Activated CD4-positive, alpha-beta memory T cell treated with anti-CD3 and anti-CD28 coated beads, Interleukin-2, amount 10 ng/mL, durations not matched to agents 7 days and 5 days (primary cell): ENCODE measurements at places on chromosomes 5 and 9.
A peak's percentile ranks its signal among the peaks of the same experiment; 100 is the strongest.

- H3K4me1 ChIP-seq: no peaks in the 10 kb centered on the region
- no peak overlapping the region for H3K27ac ChIP-seq
- H3K4me3 ChIP-seq: no peak overlapping the region
- DNase-seq: no peak
- H3K27me3 ChIP-seq: peaks cover 13% of the 10 kb centered on the region
- no peaks in the 10 kb centered on the region for H3K36me3 ChIP-seq
Observed at GRCh38 chr5:158837908-158838307, 261.8 kb downstream of the EBF1 start.

- H3K36me3 ChIP-seq: no peaks in the 10 kb centered on the region
- H3K4me3 ChIP-seq: no peak overlapping the region
- H3K4me1 ChIP-seq: peaks cover 1% of the 10 kb centered on the region
- no peak for DNase-seq
- H3K27ac ChIP-seq: no peak overlapping the region
Observed at GRCh38 chr9:6667633-6668280, 22.2 kb upstream of the GLDC start.

GRCh38 chr5:69213513-69214215 lies 21.0 kb upstream of the CDK7 start:
- H3K4me1 ChIP-seq: peaks cover 22% of the 10 kb centered on the region
- peaks cover 20% of the 10 kb centered on the region for H3K36me3 ChIP-seq
- no peak overlapping the region for H3K4me3 ChIP-seq
- no peaks in the 10 kb centered on the region for H3K27me3 ChIP-seq
- no peak overlapping the region for H3K27ac ChIP-seq

- H3K27ac ChIP-seq: no peak overlapping the region
- H3K36me3 ChIP-seq: no peaks in the 10 kb centered on the region
- H3K4me1 ChIP-seq: no peaks in the 10 kb centered on the region
- DNase-seq: no peak
- H3K4me3 ChIP-seq: no peak overlapping the region
- H3K27me3 ChIP-seq: no peaks in the 10 kb centered on the region
Observed at GRCh38 chr5:29982457-29982856, 1211.0 kb upstream of the CDH6 start.

DNA sequence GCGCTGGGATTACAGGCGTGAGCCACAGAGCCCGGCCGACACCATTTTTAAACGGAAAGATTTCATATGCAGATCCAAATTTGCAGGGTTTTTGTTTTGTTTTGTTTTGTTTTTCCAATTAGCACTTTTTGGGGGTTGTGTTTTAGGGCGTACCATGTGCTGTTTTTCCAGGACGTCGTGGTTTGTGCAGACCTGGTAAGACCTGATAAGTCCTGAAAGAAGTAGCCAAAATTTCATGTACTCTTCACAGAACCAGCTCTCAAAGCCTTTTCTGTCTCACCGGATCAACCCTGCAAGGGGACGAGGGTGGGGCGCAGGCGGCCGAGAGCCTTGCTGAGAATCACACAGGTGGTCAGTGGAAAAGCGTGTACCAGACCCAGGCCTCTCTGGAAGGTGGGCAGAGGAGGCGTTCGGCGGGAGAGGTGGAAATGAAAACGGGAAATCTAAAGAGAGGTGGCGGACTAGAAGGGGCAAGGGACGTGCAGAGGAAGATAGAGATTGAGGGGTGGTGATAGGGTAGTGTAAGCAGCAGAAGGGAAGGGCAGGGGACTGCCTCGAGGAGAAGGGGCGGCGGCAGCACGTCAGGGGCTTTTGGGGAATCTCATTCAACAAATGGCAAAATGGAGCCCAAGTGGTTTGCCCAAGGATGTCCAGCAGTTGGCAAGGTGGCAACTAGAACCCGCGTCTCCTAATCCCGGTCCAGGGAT lies 1.1 kb upstream of the FAF2 start:
- DNase-seq: no peak
- peak overlapping the region; percentile 96 for H3K27ac ChIP-seq
- peak overlapping the region; percentile 98 for H3K4me3 ChIP-seq
- H3K27me3 ChIP-seq: peaks cover 8% of the 10 kb centered on the region
- H3K36me3 ChIP-seq: peaks cover 15% of the 10 kb centered on the region
- peaks cover 36% of the 10 kb centered on the region for H3K4me1 ChIP-seq
